ENCODE measurements at places on chromosomes 12 and 14. TPM values are rescaled to one million over a fixed set of nuclear protein-coding genes. Genes with fewer than 3 reads are reported as not detected.

Gene HOXC9
- 15.5 TPM for total RNA-seq

DNA sequence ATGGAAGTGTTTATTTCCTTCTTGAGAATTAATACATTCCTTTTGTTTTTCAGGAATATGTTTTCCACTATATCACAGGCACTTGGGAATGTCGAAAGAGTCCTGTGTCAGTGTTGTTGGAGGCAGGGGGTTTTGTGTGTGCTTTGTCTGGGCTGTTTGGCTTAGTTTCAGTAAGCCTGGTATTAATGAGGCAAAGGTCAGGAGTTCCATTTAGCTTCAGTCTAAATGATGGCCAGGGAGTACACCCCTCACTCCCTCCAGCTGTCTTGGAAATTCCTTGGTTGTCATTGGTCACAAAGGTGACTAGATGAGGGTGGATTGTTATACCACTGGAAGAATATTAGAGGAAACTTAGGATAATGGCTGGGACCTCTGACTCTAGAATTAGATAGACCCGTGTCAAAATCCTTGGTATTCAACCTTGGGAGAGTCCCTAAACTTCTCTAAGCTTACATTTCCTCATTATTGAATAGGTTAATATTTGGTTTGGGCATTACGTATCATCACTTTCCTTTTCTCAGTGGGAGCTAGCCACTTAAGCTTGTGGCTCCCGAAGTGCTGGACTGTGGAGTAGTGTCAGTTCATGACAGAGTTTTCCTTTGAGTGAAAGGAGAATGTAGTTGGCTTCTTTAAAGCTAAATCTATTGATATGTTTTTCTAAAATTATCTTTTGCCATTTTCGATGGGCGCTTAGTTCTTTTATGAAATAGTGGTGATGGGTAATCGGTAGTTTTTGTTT, 5.2 kb downstream of the FRS2 start:
- no peak for DNase-seq

DNA sequence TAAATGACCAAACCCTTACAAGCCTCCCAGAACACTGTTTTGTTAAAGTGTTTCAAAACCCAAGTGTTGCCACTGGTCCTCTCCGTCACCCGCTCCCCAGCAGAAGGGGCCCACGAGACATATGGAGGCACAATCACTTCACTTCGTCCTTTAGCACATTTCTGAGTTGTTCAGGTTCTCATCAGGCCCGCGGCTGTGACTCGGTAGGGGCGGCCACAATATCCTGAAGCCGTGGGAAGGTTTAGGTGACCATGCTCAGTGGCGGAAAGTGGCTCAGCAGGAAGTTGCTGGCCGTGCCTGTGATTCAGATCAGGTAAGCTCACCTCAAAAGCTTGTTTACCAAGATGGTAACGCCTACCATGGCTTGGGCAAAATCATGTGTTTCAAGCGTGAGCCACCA, 227.5 kb downstream of the GLT1D1 start:
- no peak for DNase-seq

Gene PTPRB
- 4.7 TPM for total RNA-seq

DNA sequence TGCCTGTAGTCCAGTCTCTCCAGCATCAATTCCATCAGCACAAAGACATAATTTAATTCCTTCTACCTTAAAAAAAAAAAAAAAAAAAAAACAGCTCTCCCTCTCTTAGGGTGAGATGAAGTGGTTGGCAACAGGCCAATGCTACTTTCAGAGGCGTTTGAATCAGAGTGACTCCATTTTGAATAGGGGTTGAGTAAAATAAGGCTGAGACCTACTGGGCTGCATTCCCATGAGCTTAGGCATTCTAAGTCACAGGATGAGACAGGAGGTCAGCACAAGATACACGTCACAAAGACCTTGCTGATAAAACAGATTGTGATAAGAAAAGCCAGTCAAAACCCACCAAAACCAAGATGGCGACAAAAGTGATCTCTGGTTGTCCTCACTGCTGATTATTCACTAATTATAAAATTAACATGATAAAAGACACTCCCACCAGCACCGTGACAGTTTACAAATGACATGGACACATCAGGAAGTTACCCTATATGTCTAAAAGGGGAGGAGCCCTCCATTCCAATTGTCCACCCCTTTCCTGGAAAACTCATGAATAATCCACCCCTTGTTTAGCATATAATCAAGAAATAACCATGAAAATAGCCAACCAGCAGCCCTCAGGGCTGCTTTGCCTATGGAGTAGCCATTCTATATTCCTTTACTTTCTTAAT, 6.9 kb upstream of the TCL1B start:
- DNase-seq: no peak

GRCh38 chr12:31985832-31986231, 26.6 kb downstream of the RESF1 start:
- no peak for DNase-seq

DNA sequence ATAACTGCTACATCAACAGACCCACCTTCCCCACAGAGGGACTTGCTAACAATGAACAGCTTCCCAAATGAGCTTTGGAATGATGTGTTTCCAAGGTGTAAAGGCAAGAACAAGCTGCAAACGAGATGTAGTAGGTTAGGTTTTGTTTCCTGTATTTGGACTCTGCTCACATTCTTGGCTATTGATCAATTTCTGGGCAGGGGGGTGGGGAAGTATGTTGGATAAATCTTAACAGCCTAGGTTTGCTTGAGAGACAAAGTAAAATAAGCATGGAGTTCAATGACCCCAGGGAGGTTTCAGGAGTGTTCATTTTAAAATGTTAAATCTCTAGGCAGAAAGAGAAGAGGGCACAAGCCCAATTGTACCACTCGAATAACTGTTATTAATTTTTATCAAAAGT, 146.6 kb downstream of the DPY19L2 start:
- no peak for DNase-seq

DNA sequence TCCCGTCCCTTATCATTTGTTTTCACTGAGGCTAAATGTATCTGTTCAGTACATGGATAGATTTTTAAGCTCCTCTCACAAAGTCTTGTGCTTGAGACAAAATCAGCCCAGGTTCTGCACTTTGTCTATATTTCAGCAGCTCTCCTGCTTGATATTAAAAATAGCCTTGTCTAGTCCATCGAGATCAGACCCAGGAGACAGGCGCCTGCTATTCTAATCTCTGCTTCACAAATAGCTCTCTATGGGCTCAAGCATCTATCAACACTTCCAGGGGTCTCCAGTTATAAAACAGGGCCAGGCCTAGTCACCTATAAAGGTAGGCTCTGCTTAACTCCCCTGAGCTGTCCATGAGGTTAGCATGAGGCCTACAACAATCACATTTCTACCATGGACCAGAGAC, 62.5 kb downstream of the ZFP36L1 start:
- DNase-seq: no peak

- no peak for DNase-seq
These were observed 50.5 kb downstream of the ATF7 start for GRCh38 chr12:53575502-53576249.

DNA sequence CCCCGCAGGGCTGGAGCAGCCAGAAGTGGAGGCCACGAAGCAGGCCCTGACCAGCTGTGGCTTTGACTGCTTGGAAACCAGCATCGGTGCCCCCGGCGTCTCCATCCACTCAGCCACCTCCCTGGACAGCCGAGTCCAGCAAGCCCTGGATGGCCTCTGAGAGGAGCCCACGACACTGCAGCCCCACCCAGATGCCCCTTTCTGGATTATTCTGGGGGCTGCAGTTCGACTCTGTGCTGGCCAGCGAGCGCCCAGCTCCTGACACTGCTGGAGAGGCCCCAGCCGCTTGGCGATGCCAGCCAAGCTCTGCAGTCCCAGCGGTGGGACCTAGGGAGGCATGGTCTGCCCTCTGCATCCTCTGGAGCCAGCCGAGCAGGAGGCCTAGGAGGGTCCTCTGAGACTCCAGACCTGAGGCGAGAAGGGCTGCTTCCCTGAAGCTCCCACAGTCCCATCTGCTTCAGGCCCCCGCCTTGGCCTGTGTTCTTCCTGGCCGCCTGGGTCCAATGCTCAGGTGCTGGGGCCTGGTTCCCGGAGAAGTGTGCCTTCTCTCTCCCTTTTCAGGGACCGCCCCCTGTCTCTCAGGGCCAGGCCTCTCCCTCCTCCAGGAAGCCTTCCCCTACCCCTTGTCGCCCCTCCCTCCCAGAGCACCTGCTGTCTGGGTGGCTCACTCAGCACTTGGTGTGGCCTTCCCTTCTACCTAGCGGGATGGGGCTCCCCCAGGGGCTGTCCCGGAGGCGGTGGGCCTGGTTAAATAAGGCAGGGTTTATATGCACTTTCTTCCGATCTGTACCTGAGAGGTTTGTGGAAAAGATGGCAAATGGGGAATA, 23.0 kb downstream of the MVK start:
- no peak for DNase-seq

Gene NRIP2
- not detected for total RNA-seq

DNA sequence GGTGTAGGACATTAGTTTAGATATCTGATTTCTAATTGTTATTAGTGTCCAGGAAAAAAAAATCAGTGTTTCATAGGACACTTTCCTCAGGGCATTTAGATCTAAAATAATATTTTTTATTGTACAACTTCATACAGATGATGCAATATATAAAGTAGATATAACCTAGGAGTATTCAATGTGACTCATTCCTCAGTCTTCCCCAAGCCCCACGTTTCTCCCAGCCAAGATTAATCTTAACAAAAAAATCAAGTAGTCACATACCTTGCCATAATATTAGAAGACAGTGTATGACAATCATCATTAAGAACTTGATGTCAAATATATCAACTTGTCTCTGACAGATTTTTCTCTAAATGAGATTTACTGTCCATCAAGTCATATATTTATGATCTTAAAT, 37.1 kb downstream of the PPFIA2 start:
- DNase-seq: no peak

GRCh38 chr12:102234599-102234998, 37.0 kb upstream of the PMCH start:
- DNase-seq: no peak

Gene CCDC92
- 43.0 TPM for total RNA-seq

GRCh38 chr12:127145929-127146789, 1120.8 kb upstream of the TMEM132C start:
- peak; percentile 31 for DNase-seq

DNA sequence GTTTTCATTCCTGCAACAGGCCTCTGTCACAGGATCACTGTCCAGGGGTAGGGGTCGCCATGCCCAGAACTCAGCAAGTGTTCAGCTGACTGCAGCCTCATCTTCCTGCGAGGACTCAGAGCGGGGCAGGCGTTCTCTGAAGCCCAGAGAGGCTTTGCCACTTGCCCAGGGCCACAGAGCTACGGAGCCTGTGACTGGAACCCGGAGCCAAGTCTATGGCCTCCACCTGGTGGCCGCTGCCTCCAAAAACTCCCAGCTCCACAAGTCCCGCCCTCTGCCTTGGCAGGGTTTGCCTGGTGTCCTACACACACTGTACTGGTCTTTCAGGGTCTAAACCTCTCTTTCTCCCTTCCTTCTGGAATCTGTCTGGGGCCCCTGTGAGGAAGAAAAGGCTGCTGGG, 8.7 kb upstream of the PPP1R13B start:
- no peak for DNase-seq

Gene GPRC5D
- total RNA-seq: not detected

Gene C14orf93
- total RNA-seq: 8.4 TPM

GRCh38 chr12:132495629-132496357, 5.8 kb downstream of the FBRSL1 start:
- no peak for DNase-seq

Gene TSHR
- total RNA-seq: not detected

Gene VASH1
- 8.6 TPM for total RNA-seq

- no peak for DNase-seq
These were observed 9.5 kb downstream of the SPTB start for GRCh38 chr14:64870160-64870559.

DNA sequence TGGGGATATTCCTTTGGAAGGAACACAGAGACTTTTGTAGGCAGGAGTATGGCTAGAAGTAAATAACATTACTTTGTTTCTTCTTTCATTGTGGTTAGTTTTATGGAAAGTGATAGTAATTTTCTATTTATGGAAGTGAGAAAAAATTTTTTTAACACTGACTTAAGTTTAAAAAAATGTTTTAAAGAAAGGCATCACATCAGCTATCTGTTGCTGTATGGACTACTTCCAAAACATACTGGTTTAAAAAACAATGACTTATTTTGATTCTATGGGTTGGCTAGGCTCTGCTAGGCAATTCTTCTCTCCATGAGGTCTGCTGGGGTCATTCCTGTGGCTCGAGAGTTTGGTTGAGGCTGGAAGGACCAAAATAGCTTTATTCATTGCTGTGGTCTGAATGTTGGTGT, 31.7 kb upstream of the SLC38A2 start:
- no peak for DNase-seq

GRCh38 chr12:22935090-22935489, 310.1 kb downstream of the ETNK1 start:
- no peak for DNase-seq

DNA sequence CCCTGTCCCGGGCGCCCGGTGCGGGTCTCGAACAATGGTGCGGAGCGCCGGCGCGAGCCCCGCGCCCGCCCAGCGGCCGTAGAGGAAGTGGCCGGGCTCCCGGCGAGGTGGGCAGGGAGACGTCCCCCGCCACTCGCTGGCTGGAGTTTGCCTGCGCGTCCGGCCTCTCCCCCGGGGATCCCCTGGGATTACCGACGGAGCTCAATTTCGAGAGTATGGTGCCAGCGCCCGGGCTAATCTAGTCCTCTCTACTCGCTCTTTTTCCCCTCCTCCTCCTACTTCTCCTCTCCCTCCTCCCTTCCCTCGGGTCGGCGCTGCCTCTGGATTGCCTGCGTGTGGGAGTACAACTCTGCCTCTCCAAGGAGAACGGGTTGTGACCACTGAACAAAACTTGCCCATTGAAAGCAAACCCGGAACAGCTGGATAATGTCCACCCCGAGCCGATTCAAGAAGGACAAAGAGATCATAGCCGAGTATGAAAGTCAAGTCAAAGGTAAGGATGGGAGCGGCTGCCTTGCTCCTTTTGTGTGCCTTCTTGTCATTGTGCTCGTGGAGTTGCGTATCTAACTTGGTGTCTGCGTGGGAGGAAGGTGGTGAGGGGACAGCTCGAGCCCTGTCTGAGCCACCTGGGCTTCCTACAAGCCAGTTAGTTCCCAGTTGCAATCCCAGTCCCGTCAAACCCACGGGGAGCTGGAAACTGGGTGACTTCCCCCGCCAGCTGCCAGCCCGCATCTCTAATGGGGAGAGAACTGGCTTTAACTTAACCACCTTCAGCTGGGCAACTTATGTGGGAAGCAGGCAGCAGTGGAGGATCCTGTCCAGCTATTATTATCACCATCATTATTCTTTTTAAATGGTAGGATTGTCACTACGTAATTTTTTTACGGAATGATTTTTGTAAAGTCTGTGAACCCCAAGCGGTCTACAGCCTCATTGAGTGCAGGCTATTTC, at the start of gene SRGAP1:
Gene SRGAP1 (plus strand): TSS at position 310 of the 951 bp plus-strand sequence. CDS start 117 bp downstream, at position 427.
- DNase-seq: no peak

DNA sequence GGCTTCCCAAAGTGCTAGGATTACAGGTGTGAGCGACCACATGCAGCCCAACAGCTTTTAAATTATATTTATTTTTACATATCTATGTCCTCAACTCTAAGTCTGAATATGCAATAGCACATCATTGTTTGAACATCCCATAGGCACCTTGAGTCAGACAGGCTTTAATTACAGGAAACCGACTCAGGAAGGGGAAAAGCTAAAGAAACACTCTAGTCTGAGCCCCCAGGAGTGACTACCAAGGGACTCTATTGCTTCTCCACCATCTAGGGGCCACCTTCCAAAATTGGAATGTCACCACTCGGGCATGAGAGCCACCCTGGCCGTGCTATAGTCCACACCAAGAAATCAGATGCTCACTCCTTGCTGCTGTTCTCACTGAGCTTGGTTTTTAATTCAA, 14.0 kb upstream of the MFAP5 start:
- no peak for DNase-seq

Gene RASSF8
- total RNA-seq: 35.3 TPM

- DNase-seq: no peak
These were observed 991.6 kb downstream of the BCL11B start for GRCh38 chr14:98280436-98280835.

- no peak for DNase-seq
These were observed 6.4 kb upstream of the GAS2L3 start for GRCh38 chr12:100566887-100567637.

GRCh38 chr12:12606781-12607589, 4.7 kb upstream of the CREBL2 start:
- peak; percentile 67 for DNase-seq

All from kidney epithelial cell (primary cell).